ENCODE measurements at places on chromosomes 2 and 18.
A peak's percentile ranks its signal among the peaks of the same experiment; 100 is the strongest.

GRCh38 chr2:21035974-21036707, 7.7 kb downstream of the APOB start:
- DNase-seq: no peak

DNA sequence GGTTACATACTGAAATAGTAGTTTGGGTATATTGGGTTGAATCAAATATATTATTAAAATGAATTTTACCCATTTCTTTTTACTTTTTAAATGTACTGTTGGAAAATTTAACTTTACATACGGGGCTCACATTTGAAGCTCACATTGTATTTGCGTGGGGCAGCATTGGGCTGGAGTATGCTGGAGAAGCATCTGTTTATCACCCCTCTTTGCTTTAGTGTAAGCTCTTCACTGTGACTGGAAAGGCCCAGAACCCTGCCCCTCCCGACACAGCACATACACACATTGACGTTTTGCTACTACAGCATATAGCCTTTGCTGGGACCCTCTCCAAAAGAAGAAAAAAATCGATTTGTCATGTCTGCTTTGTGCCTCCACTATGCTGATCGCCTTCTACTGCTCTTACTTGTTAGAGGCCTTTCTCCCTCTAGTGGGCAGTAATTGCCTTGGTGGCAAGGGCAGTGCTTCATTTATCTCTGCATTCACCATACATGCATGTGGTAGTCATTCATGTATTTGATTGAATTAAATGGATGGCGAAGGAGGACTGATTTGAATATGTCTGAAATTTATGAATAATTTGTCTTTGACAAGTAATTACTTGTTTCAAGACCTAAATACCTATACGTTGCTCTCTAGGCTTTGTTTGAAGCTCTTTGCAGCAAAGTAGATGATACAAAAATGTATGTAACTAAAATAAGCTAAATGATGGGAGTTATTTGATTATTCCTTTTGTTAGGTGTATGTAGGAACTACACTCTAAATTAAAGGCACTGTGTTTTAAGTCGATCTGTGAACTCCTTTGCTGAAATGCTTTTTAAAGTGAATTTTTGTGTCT, 37.4 kb downstream of the VAPA start:
- DNase-seq: no peak

- no peak for DNase-seq
Observed at GRCh38 chr18:22185273-22185672, 15.9 kb downstream of the GATA6 start.

- no peak for DNase-seq
Observed at GRCh38 chr18:43222501-43222900, 54.8 kb downstream of the SYT4 start.

- DNase-seq: peak; percentile 35
Observed at GRCh38 chr2:236180831-236181453, 12.8 kb upstream of the GBX2 start.

DNA sequence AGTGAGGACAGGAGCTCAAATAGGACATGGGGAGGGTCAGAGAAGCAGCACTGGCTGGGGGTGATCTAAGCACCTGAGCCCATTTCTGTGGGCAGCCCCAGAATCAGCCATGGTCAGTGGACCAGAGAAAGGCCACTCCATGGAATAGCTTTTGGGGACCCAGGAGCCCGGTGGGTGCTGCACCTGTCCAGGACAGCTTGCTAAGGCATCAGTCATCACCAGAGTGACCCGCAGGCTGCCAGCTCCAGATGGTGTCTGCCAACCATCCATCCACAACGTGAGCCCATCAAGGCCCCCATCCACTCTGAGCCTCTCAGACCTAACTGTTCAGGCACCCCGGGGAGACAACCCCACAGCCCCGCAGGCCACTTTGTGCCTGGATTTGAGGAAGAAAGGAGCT, 23.6 kb upstream of the COL6A3 start:
- no peak for DNase-seq

GRCh38 chr2:12325806-12326205, 390.9 kb upstream of the TRIB2 start:
- no peak for DNase-seq

DNA sequence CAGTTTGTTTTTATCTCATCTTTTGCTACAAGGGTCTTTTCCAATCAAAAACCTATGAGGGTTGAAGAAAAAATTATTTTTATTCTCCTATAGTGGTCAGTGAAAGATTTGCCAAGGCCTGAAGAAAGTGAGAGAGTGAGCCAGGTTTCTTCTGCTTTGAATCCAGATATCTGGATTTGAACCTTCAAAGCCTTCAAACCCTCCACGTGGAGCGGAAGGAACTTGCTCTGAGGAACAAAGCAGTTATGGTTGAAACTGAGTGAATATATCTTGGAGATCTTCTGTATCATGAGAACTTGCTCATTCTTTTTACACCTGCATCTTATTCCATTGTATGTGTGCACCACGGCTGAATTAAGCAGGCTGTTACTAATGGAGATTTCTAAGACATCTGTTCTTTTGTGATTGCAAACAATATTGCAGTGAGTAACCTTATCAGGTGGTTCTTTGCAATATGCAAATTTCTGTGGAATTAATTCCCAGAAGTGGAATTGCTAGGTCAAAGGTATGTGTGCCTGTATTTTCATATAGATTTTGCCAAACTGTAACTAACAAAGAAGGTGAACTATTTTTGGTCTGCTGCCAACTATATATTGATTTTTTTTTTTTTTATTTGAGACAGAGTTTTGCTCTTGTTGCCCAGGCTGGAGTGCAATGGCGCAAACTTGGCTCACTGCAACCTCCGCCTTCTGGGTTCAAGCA, 147.9 kb downstream of the B3GNT2 start:
- DNase-seq: no peak

- DNase-seq: no peak
Observed at GRCh38 chr2:240522406-240522805, 35.4 kb downstream of the ANKMY1 start.

DNA sequence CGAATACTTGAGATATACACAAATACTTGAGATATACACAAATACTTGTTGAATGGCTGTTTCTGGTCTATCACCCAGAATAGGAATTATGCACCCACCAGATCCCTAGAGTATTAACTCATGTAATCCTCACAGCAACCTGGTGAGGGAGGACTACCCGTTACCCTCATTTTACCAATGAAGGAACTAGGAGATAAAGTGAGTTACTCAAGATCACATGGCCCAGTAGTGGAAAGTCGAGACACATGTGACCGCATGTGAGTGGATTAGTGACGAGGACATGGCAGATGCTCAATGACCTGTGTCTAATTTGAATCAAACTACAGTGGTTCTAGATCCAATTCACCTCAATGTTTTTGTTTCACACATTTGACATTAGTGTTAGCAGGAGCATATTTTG, 2.4 kb downstream of the MOGAT1 start:
- DNase-seq: no peak

DNA sequence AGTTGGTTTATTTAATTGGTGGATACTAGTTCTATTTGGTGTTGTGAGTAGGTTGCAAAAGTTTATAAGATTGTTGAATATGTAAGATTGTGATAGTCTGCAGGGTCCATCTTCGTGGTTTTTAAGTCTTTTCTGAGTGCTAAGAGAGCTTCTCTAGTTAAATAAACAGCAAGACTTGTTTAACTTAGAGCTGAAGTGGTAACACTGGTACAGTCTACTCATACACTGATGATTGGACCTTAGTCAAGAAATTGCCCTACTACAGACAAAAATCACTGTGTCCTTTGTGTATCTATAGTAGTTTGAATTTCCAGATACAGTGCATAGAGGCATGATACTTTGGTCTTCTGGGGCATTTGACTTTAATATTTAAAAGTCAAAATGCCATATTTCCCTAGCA, 94.6 kb downstream of the PHLPP1 start:
- DNase-seq: no peak

- DNase-seq: no peak
Observed at GRCh38 chr2:237597196-237598145, 6.9 kb upstream of the RAB17 start.

- no peak for DNase-seq
Observed at GRCh38 chr2:131041402-131042147, 51.7 kb downstream of the FAM168B start.

- no peak for DNase-seq
Observed at GRCh38 chr2:96950381-96951124, 35.8 kb downstream of the FAM178B start.

DNA sequence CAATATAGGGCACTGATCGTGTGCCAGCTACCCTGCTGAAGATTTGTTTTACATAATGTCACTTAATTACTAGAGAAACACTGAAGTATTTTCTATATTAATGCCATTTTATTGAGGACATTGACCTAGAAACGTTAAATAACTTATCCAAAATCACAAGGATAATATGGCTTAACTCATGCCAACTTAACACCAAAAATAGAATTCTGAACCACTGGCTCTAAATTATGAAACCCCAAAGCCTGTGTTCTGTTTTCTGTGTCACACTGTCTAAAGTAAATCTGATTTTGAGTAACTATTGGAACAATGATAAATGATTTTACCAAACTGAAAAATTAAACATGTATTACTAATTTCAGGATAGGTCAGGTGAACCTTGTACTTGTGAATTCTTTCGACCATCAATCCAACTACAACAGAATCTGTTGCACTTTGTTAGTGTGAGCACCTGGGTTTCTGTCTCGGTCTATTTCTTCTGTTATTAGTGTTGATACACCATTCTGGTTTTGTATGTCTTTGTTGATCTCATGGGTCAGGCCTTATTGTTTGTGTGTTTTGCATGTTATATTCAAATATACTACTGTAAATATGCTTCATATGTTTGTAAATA, 48.2 kb upstream of the CCDC141 start:
- DNase-seq: no peak

GRCh38 chr2:230661072-230661957, 51.3 kb upstream of the CAB39 start:
- DNase-seq: peak; percentile 43

- no peak for DNase-seq
Observed at GRCh38 chr2:100778637-100779450, 41.1 kb upstream of the NPAS2 start.

DNA sequence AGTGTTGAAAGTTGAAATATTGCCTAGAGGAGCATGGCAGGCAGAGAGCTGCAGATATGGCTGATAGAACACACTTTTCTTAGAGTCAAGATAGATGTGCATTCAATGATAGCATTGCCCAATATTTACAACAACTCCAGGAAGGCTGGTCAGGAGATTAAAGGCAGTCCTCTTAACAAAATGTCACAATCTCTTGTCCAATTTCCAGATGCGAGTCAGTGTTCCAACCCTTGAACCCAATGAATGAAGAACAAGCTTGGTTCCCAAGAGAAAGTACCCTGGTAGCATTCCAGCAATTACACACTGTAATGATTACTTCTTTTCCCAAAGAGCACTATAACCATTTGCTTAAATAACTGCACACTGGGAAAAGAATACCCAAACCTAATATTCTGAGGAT, 839.4 kb upstream of the VRK2 start:
- DNase-seq: no peak

DNA sequence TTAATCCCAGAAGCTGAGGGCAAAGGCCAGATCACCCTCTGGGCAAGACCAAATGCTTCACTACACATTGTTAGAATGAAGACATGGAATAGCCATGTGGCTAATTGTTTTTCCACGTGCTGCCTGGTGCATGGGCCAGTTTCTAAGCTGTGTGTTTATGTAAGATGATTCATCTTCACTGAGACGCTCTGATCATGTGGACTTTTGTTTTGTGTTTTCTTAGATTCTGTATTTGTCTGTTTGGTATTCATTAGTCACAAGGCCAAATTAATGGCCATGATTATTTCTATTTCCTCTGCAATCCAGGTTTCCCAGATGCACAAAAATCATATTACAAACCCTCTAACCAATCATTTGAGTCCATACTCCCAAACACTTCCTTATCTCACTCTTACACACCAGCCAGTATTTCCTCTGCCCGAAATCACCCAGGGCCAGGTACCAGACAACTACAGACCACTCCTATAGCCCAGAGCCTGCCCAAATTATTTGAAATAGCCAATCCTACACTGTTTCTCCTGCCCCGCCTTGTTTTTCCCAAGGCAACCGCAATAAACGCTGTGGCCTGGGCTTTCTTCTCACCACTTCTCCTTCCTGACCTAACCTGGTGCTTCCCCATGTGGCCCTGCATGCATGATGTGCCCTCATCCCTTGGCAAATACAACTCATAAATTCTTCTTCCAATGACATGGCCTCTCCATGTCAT, 94.2 kb upstream of the SP3 start:
- DNase-seq: no peak

GRCh38 chr2:210663631-210664089, 107.3 kb downstream of the CPS1 start:
- DNase-seq: no peak

DNA sequence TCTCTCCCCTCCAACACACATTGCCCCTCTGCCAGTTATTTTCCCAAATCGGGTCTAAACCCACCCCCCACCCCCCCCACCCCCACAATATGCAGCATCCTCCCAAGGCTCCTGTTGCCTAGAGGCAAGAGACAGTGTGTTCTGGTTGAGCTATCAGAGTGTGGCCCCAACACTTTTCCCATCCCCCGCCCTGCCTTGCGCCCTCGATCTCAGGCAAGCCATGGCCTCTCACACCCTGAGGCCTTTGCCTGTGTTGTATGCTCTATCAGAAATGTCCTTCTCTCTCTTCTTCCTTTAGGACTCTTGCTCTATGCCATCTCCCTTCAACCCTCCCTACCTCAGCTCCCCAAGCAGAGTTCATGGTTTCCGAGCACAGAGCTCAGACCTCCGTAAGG, 9.5 kb upstream of the GRHL1 start:
- DNase-seq: no peak

- DNase-seq: no peak
Observed at GRCh38 chr2:15049096-15049993, 416.8 kb downstream of the LRATD1 start.

DNA sequence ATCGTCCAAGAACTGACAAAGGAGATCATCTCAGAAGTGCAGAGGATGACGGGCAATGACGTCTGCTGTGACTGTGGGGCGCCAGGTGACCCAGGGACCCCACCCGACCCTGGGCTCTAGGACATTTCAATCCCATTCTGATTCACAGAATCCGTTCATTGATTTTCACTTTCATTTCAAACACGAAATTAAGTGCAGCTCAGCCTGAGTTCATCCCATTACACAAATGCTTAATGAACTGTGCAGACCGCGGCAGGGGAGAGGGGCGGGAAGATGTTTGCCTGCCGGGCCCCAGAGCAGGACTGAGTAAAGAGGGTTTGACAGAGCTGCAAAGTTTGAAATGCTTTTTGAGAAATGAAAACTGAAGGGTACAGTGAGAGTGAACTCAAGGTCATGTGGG, 67.1 kb downstream of the ITGB1BP1 start:
- DNase-seq: no peak

DNA sequence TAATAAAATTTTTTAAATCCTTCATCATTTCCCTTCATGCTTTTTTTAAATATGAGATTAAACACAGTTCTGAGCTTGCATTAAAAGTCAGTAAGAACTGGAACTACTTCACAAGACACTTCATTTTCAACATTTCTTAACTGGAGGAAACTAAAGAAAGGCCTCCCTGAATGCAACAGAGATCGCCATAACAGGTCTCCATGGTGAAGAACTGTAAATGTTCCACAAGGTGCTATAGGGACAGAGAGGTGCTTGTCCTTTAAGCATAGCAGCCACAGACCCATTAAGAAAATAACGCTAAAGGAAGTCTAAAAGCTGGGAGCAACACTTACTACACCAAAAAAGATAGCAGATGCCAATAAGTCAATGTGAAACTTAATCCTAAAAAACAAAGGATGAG, 8.5 kb downstream of the STAM2 start:
- DNase-seq: no peak

- DNase-seq: no peak
Observed at GRCh38 chr2:101998896-101999789, 7.4 kb downstream of the IL1R2 start.

Data from stimulated activated CD4-positive, alpha-beta T cell treated with anti-CD3 and anti-CD28 coated beads, TNF-alpha, amount 100 ng/mL, for 24 hours (primary cell).